HCT116 (cell line): ENCODE measurements at places on chromosomes 7 and 10.

DNA sequence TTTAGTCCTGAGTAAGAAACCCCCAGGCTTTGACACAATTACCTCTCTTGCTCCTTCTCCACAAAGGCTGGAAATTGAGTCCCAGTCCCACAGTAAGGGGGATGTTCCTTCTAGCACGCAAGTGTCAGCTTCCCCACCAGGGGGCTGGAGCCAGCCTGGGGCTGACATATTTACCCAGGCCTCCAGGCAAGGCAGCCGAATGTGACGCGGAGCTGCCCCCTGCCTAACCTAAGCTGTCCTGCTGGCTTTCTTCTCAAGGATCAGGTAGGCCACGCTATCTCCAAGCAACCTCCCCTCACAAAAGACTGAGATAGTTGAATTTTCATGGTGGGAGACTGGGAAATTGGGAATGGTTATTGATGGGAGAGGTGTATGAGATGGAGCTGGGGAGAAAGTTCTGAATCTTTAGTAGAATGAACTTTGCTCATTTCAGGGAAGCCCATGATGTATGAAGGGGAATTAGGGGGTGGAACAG lies 19.2 kb upstream of the BMPER start:
- no peak for DNase-seq

GRCh38 chr10:8543361-8544056 lies 489.0 kb downstream of the GATA3 start:
- no peak for DNase-seq

DNA sequence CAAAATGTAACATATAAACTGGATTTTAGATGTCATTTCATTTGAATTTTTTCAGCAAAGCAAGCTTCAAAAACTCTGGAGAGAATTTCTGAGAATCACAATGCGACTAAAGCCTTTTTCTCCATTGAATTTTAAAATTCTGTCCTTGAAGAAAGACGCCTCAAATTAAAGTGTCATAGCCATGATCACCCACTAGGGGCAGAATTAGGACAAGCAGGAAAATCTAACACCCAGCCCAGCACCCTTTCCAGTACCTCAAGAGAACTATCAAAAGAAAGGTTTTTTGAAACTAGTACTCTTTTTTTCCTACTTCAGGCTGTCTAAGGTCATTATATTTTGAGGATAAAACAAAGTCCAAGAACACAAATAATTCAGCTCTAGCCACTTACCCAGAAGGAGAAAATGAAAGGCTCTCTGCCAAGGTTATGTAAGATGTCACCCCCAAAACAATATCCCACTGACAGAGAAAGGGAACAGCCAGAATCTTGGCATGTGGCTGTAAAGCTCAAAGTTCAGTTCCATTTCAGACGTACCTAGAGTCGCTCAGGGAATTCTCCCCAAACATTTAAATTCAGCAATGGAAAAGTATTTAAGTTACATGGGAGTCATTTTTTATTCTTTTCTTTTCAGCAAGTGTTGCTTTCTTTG lies 299.4 kb downstream of the SNX13 start:
- peak; percentile 46 for DNase-seq

DNA sequence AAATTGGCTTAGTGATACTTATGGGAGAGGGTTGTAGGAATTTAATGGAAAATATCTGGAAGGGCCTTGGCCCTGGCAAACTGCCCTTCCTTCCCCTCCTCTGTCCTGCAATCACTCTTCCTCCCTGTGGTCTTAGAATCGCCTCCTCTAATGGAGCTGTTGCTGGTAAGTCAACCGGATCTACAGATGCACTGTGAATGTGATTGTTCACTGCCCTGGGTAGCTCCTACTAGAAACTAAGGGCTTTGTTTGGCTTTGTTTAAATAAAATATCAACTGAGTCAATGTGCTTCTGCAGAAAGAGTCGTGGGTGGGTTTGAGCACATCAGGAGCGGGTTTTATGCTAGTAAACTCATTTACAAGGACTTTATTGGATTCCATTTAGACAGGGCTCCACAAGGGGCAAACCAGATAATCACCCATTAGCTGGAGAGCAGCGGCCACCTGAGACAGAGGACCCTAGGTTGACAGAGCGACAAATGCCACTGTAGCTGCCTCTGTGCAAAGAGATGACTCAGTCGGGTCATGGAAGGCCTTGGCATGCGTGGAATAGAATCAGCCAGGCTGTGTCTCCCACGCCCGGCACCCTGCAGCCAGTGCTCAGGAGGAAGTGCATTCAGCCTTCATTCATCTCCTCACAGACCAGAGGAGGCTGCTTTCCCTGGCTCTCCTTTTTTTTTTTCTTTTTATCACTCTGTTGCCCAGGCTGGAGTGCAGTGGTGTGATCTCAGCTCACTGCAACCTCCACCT lies 97.9 kb downstream of the GAD2 start:
- no peak for DNase-seq

DNA sequence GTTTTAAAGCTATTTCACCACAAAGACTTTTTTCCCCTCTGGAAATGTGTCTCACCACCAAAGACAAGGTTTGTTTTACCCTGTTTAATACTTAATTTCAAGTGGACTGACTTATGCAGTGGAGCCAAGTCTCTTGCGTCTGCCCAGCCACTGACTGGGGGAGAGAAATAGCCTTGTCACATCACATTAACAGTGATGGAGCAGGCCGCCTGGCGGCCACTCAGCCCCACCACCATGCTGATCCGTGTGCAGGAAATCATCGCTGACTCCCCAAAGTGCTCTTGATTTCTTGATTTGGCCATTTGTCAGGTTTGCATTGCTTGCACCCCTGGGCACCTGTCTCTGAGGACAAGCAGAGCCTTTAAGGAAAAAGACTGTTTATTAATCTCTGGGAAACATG lies 334.1 kb downstream of the GLRX3 start:
- no peak for DNase-seq

DNA sequence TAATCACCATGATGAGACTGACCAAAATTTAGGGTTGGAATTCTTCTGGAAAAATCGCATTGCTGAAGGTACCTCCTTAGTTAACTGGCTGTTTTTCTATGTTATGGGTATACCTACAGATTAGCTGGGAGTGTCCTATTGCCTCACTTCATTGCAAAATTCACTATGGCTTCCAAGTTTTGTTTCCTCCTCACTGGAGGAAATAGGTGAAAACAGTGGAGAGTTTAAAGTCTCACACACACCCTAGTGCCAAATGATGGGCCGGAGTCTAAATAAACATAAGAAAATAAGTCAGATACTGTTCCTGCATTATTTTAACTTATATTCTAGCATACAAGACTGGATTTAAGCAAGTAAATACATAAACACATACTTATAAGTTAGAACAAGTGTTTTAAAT lies 98.2 kb downstream of the AHR start:
- DNase-seq: no peak

DNA sequence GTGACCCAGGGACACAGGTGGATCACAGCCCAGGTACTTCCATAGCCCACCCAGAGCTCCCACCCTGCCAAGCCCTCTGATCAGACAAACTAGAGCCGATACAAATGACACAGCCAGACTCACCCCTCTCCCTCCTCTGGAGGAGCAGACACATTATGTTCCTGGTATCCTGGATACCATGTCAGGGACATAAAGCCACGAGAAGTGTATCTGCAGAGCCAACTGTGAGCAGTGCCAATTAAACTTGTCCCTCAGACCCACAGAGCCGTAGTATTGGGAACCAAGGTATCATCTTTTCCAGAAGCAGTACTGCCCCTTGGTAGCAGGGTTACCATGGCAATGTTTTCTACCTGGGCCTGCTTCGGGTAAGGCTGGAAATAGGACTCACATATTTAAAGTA lies 47.3 kb upstream of the CPXM2 start:
- DNase-seq: no peak

GRCh38 chr10:44206127-44206818 lies 178.6 kb downstream of the CXCL12 start:
- DNase-seq: no peak

GRCh38 chr7:149422914-149423301 lies 38.0 kb downstream of the ZNF777 start:
- DNase-seq: no peak

- DNase-seq: no peak
These were observed 824.9 kb downstream of the TNS3 start for GRCh38 chr7:46756996-46757395.

GRCh38 chr7:152865011-152865410 lies 105.5 kb downstream of the ACTR3B start:
- no peak for DNase-seq

- no peak for DNase-seq
These were observed 87.9 kb downstream of the CDK6 start for GRCh38 chr7:92748495-92748894.

DNA sequence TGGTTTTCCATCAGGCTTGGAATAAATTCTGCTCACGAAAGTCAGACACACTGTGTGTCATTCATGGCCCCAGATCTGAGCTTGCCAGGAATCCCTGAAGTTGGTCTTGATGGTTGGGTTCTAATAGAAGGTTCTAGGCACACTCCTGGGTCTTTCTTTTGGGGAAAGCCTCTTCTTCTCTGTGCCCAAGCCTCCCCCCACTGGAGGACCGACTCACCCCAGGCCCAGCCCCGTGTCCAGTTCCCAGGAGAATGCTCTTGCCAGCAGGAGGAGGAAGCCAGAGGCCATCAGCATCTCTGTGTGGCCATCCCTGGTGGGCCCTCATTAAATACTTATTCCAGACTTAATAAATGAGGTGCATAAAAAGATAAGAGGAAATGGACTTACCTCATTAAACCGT lies 548.0 kb downstream of the TCERG1L start:
- no peak for DNase-seq

DNA sequence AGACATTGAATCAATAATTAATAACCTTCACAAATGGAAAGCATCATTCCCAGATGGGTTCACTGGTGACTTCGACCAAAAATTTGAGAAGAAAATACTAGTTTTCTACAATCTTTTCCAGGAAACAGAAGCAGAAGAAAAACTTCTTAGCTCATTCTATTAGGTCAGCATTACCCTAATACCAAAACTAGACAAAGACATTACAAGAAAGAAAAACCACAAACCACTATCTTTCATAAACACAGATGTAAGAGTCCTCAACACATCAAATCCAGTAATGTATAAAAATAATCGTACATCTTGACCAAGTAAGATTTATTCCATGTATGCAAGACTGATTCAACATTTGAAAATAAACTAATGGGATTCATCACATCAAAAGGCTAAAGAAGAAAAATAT lies 64.0 kb upstream of the CDK1 start:
- no peak for DNase-seq

GRCh38 chr10:107264742-107265141 lies 100.2 kb upstream of the SORCS1 start:
- DNase-seq: no peak

DNA sequence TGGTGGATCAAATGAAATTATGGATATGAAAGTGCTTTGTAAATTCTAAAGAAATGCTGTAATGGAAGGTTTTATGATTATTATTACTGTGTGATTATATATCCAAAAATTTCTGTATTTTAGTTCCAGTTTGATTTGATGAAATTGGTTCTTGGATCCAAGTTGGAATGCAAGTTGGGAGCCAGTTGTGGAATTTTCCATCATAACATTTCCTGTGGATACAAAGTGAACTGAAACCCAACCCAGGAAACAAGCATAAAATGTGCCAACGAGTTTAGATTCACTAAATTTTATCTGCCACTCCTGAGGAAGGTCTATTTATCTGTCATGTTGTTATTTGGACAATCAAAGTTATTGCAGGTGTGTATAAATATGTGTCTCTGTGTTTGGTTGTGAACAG lies 131.4 kb upstream of the MDFIC start:
- DNase-seq: no peak

GRCh38 chr10:73953665-73954064 lies 42.7 kb downstream of the PLAU start:
- no peak for DNase-seq

- DNase-seq: no peak
These were observed 282.5 kb upstream of the MYO3A start for GRCh38 chr10:25651534-25651933.

GRCh38 chr10:35607475-35608327 lies 2.6 kb downstream of the GJD4 start:
- no peak for DNase-seq

DNA sequence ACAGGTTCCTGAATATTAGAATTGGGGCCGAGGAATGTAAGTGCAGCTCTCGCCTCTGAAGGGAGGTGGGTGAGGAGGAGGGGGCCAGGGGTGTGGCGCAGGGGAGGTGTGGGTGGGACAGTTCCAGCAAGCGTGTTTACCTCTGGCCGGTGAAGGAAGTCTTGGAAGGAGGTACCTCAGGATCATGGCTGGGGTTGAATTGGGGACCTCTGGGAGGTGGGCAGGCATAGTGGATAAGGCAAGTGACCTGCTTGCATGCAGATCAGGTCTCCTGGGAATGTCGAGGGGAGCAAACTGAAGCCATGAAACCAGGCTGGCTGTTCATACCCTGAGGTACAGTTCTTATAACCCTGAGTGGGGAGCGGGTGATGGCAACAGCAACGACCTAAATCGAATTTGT lies 2.0 kb downstream of the ZNF775 start:
- no peak for DNase-seq

DNA sequence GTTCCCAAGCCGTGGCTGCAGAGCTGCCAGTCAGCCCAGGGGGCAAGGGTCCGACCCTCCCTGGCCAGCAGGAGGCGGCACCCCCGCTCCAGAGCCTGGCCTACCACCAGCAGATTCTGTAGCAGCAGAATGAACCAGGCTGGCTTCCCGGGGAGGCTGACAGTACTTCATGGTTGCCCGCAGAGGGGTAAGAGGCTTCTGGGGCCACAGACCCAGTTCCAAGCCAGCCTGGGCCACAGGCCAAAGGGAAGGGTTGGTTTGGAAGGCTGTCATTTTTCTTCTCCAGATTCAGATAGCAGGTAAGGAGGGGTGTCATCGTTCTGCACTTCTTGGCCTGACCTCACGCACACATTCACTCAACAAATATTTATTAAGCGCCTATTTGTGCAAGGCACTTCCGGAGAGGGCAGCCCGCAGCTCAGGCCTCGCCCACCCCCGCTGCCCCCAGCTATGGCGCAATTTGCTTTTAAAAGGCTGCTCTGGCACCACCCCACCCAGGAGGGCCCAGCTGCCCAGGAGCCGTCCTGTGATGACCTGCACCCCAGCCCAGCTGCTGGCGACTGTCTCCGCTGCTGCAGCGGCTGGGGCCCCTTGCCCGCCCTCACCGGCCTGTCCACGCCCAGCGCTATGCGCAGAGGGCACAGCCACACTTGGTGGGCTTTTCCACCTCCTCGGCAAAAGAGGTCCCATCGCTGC lies 168.5 kb downstream of the LCOR start:
- DNase-seq: no peak

DNA sequence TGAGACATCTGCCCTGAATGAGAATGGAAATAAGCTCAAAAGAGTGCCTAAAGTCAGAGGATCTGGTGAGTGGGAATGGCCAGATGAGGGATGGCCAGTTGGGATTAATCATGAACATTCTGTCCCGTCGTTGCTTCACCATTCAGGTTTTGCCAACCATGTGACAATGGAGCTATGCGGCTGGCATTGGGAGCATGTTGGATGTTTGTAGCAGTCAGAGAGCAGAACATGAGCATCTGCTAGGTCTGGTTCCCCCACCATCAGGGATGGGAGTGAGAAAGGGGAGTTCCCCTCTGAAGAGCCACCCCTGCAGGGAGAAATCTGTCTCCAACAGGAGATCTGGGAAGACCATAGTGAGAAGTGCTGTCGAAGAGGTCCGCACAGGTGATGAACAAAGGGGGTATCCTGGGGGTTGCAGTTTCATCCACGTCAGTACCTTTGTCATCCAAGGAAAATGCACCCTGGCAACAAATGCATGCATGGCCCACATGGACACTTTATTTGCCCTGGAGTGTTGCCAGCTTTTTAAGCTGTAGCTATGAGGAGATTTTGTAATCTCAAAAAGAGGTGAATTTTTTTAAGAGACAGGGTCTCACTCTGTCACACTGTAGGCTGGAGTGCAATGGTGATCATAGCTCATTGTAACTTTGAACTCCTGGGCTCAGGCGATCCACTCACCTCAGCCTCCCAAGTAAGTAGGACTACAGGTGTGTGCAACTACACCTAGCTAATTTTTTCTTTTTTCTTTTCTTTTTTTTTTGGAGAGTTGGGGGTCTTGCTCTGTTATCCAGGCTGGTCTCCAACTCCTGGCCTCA lies 190.2 kb downstream of the CAMK1D start:
- no peak for DNase-seq
